Activated T-cell treated with anti-CD3 and anti-CD28 coated beads, Interleukin-2, amount 50 U/mL, for 72 hours (primary cell): ENCODE measurements at places on chromosomes 13 and 19. TPM values are rescaled to one million over a fixed set of nuclear protein-coding genes. Genes with fewer than 3 reads are reported as not detected.

Gene PLPP2
- 2.1 TPM for total RNA-seq

Gene CRYL1
- 15.7 TPM for total RNA-seq

Gene KRTDAP
- not detected for total RNA-seq

Gene OVOL3
- not detected for total RNA-seq

Gene CGB5
- not detected for total RNA-seq

Gene PLK5
- total RNA-seq, result not detected

Gene TYROBP
- not detected for total RNA-seq

Gene CACNG7
- not detected for total RNA-seq

Gene ALOX5AP
- total RNA-seq, result 72.3 TPM

Gene ZSCAN5B
- not detected for total RNA-seq

Gene ZNF534
- total RNA-seq, result not detected

Gene FGF9
- total RNA-seq, result 0.67 TPM

Gene SUGT1
- 47.9 TPM for total RNA-seq

Gene OR10H1
- total RNA-seq, result not detected

Gene ZNF793
- total RNA-seq, result 4.5 TPM

DNA sequence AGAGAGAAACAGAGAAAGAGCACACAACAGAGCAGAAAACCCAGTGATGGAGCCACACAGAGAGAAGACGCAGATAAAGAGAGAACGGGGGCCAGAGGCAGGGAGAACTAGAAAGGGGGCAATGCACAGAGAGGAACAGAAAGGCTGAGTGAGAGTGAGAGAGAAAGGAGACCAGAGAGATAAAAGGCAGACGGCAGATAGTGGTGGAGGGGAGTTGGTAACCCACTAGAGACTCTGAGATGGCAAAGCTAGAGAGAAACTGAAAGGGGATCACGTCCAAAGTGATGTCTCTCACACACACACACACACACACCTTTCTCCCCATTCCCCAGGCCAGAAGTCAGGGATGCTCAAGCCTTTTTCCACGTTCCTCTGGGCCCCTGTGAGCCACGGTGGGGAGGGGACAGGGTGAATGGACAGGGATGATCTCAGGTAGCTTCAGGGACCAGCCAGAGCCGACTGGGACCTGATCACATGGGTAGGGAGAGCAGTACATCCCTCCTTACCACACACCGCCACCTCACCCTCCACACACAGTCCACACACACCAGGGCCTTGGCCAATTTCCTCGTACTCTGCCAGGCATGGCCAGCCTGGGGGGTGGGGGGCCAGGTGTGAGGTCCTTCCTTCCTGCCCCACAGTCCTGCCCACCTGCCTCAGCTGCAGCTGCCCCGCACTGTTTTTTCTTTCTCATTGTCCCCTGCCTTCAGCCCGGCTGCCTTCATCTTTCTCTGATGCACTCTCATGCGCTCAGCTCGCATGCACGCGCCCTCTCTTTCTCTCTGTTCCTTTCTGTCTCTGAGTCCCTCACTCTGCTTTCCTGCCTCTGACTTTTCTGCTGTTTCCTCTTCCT lies 22.5 kb upstream of the POU2F2 start:
- no peak for DNase-seq

DNA sequence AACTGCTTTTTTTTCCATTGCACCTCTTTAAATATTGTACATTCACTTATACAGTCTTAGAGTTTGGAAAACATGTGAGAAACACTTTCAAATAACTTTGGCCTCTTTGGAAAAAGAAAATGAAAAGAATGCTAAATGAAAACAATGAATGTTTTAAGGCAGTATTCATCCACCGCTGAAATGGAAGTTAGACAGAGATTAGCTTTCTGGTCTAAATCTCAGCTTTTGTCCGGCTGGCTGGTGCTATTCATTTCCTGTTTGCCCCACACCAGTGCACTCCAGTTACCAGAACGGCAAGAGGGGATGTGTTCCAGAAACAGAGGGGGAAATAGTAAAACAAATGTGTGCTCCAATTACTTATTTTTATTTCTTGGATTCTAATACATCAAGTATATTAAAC lies 1201.3 kb downstream of the EFNB2 start:
- no peak for DNase-seq

DNA sequence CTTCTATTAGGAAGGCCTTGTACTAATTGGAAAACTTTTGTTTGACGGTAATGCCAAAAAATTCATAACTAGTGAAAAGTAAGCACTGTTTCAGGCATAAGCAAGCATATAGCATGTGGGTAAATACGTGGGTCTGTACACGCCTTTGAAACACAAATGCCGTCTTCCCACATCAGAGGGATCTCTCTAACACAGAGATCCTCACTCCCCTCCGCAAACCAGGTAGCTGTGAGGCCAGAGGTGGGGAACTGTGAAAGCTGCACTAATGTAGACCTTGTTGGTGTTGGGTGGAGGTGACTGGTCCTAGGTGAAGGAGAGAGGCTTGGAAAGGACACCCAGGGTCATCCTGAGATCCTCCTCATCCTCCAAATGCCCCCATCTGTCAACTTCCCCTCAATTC lies 16.0 kb upstream of the POU2F2 start:
- DNase-seq, result no peak

GRCh38 chr19:33684538-33685232 lies 62.9 kb downstream of the CHST8 start:
- DNase-seq, result no peak

- no peak for DNase-seq
These were observed 60.8 kb upstream of the MYCBP2 start for GRCh38 chr13:77387607-77388200.

GRCh38 chr13:61709258-61709657 lies 293.6 kb upstream of the PCDH20 start:
- no peak for DNase-seq

DNA sequence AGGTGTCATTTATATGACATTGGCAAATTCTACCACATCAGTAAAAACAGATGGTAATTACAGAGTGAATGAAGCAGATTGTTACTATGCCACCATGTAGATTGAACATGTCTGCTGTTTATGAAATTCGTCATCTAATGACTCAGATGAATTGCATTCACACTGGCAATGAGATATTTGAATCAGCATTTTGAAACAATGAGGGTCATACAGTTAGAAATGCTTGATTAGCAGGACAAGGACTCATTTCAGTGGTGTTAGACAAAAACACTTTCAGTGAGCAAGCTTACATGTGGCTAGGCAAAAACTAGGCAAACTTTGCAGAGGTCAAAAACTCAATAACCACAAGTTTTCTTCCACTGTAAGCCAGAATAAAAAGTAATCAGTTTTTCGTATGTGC lies 1165.0 kb downstream of the SLITRK1 start:
- DNase-seq, result no peak

DNA sequence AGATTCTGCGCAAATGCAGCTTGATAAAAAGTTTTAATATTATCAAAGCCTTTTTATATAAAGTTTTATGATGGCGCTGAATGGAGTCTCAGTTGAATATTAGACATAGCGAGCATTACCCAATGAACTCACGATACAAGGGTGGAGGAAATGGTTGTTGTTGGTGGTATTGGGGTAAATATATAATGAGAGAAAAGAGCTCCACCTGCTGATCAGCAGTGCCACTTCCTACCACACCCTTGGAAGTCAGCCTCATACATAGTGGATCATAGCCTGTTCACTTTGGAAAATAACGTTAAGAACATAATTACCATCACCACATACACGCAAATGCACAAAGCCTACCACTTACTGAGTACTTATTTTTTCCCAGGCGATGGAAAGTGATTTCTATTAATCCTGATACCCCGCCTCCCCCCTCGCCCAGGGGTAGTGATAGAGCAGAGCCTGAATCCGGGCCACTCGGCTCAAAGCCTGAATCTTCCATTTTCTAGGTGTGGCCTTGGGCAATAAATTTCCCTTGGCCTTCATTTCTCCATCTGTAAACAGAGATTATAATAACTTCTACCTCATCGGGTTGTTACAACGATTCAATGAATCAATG lies 358.3 kb downstream of the KLF5 start:
- no peak for DNase-seq

DNA sequence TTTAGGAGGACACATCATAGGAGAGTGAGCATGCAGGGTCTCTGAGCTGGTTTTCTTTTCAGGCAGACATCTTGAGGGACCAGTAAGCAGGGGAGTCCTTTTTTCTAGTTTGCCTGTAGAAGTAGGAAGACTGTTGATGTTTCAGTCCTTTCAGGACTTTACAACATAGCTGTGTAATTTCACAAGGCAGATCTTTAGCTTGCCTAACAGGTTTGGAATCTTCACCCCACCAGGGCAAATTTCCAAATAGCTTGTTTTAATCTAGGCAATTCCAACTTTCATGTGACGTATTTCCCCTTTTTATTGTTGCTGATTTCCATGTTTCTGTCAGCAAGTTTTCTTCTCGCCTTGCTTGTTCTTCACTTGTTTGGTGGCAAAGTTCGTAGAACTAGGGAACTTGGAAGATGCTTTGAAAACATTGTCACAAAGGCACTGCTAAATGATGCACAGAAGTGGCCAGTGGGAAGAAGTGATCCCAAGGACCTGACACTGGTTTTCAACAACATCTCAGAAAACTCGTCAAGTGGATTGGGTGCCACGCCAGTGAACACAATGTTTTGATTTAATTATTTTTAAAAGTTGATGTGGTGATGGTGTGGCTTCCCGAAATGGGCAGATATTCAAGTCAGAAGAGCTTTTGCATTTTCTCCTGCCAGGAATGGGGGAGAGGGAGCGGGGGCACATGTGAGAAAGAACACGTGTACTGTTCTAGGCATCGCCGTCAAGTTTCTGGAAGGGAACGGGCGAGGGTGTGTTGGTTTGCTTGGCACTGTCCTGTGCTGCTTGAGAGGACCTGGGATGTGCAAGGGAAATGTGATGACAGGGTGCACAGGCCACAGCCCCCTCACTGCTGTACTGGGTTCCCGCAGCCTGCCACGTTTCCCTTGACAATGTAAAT lies 418.6 kb downstream of the OXGR1 start:
- DNase-seq, result no peak

DNA sequence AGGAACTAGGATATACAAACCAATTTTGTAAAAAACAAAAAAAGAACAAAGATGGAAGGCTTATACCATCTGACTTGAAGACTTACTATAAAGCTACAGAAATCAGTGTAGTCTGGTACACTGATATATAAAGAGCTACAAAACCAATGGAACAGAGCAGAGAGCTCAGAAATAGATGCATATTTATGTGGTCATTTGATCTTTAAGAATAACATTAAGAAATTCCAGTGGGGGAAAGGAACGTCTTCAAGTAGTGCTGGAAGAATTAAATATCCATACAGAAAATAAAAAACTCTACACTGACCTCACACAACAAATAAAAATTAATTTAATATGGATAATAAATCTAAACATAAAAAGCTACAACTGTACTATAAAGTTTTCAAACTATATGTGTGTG lies 317.0 kb downstream of the ENOX1 start:
- no peak for DNase-seq

GRCh38 chr19:15337202-15337601 lies 4.9 kb upstream of the BRD4 start:
- DNase-seq, result no peak

- DNase-seq, result no peak
These were observed 41.9 kb downstream of the ANKRD10 start for GRCh38 chr13:110872768-110873638.

GRCh38 chr19:8392017-8392591 lies 1.9 kb downstream of the RAB11B start:
- no peak for DNase-seq

DNA sequence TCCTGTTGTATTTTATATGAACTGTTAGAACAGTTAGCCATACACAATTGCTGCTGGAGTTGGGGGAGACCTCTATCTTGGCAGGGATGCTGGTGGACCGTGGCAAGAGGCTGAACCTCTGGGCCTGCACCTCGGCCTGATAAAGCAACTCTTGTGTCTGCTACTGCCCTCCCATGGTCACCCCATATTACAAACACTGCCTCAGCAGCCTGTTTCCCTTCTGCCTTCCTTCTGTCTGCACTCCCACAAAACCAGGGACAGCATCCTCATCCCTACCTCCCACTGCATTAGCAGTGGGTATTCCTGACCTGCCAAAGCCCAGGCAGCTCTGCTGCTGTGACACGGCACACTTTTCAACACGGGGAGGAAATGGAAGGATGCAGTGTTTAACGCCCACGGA lies 456.4 kb downstream of the FGF14 start:
- DNase-seq, result no peak

GRCh38 chr13:111461445-111462149 lies 141.2 kb downstream of the TEX29 start:
- no peak for DNase-seq

- no peak for DNase-seq
These were observed 4.3 kb downstream of the CHAMP1 start for GRCh38 chr13:114318624-114319023.

DNA sequence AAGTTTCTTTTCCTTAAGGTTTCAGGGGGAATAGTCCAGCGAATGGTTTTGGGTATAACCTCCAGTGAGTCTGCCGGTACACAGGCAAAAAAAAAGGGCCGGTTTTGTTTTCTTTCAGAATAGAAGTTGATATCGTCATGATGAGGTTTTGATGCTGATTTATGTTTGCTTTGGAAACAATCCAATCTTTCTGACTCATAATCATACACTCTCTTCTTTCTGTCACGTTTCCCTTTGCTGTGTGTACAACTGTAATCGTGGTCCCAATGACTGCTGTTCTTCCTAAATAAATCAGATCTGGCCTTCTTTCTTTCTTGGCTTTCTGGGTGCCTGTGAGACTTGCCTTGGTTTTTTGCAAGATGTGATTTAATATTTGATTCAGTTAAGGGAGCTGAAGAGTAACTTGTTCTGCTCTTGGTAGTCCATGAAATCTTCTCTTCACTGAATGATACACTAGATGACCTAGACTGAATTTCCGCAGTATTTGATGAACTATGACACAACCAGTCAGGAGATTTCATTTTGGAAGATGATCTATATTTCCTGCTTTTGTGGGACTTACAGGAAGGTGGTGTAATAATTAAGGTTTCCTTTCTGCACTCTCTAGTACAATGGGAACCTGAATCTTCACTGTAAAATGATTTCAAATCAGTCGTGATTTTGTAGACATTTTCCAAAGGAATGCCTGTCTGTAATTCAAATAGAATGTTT lies 34.9 kb upstream of the METTL21C start:
- no peak for DNase-seq

DNA sequence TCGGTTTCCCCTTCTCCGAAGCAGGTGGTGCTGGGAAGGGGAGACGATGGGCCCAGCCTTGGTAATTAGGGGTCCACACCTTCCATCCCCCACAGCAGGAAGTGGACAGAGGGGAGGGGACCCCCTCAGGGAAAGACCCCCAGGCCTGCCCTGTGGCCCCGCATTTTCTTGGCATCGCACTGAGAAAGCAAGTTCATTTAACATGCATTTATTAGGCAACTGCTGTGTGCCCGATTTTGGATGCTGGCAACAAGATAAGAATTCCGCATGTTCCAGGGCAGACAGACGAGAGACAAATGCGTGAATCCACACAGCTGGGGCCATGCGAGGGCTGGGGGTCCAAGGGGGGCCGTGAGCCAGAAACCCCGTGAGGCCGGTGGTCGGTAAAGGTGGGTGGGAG lies 28.4 kb downstream of the ARID3A start:
- DNase-seq, result no peak

GRCh38 chr19:7862413-7862951 lies 11.7 kb downstream of the PRR36 start:
- peak; percentile 86 for DNase-seq

- no peak for DNase-seq
These were observed 768.6 kb downstream of the UQCRFS1 start for GRCh38 chr19:28444362-28444761.
